Skin of body (tissue), 3 donors: ENCODE measurements at places on chromosomes 5 and 9.

GRCh38 chr9:89379508-89380115 is 61.3 kb downstream of the SECISBP2 start:
- no peak for DNase-seq

DNA sequence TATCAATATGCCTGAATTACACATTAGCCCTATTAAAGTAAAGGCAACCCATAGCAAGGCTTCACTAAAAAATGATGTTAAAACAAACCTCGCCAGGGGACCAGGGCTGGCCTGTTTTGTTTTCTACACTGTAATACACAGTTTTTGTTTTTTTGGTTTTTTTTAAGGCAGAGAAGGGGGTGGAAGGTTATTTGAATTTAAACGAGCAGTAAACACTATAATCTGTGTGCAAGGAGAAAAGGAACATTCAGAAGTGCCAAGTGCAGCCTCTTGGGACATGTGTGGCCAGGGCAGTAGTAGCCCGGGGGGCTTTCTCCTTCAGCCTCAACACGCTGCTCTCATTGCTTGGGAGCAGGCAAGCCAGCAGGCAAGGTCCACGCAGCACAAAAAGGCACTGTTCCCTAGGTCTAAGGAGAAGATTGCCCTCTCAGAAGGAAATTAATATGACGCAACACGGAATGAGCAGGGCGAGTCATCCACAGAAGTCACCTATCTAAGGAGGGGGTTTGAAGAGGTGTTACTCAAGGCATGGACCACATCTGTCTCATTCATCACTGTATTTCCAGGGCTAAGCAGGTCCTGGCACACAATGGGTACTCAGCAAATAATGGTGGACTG is 16.2 kb downstream of the SIL1 start:
- DNase-seq = no peak

DNA sequence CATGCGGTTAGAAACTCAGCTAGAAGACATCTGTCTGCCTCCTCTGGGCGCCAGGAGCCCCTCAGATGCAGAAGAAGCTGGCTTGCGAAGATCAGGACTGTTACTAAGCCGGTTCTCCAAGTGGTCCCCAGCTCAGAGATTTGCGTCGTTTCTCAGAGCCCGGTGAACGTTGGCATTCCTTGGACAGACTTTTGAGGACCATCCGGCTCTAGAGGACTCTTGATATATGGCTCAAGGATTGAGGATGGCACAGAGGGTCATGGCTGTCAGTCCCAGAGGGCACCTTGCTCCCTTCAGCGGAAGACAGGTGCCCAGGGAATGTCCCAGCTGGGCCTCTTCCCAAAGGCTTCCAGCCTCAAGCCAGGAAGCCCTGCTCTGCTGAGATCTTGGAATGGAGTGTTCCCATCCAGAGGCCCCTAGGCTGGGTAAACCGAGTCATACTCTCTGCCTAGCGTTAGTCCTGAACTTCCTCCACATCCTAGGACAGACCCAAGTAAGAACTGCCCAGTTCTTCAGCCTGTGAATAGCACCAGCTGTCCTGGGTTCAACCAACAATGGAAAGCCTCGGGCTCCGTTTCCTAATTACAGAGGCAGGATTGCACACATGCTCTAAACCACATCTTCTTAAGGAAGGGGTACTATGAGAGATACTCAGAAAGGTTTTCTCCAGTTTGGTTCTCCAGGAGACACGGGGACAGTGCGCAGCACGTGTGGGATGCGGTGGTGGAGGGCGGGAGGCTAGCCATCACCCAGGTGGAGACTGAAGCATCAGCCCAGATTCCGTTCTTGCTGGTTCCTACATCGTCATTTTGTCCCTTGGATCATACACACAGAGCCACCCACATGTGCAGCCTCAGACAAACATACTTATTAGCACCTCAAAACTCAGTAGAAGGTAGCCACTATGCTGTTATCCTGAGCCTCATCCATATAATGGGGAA is 51.4 kb downstream of the ZNF354C start:
- DNase-seq = no peak

- DNase-seq = no peak
These were observed 111.9 kb upstream of the FST start for GRCh38 chr5:53368516-53368915.

GRCh38 chr5:14737291-14737690 is 72.8 kb downstream of the OTULIN start:
- no peak for DNase-seq

GRCh38 chr9:116202219-116202912 is 48.8 kb downstream of the PAPPA start:
- DNase-seq = no peak

DNA sequence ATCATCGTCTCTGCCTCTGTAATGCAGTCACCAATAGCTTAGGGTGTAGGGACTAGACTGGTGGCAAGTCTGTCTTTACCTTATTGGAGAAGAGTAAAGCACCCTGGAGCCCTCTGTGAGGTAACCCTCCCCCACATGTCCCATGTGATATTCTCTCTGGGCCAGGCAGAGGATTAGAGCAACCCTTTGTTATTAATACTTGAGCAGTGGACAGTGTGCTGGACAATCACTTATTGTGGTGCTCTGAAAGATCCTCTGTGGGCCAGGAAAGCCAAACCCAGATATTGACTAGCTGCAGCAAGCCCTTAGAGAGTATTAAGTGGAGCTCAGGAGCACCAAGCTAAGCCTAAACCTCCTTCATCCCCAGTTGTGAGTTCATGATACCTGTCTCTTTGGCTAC is 139.7 kb upstream of the RUSC2 start:
- no peak for DNase-seq

DNA sequence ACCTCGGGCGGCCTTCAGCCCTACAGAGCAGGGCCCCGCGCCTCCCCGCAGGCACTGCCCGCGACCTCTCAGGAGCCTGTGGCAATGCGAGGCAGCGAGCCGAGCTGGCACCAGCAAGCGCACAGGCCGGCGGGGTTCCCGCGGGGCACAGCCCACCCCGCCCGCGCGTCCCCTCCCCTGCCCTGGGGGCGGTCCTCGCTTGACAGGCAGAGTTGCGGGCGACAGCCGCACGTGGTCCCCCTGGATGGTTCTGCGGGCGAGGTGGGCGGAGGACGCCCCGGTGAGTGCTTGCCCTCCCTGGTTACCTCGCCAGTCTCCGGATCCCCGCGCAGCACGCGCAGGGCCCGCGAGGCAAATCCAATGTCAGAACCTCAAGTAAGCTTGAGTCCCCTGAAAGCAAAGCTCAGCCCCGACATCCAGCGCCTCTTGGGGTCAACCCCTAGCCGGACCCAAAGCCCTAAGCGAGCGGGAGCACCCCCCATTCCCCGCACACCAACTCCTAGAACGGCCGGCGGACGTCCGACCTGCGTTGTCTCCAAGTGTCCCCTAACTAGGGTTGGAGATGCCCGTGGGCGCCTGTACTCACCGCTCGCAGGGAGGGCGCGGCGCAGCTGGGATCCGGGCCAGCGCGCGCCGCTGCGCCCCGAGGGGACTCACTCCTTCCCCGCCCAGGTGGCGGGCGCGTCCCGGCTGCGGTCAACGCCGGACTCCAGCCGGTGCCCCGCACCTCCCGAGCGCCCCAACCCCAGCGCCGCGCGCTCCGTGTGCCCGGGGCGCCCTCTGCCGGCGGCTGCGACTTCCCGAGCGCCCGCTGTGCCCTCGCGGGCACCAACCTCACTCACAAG is at the start of gene DRD1:
DRD1 (minus strand) TSS at position 123 of the 845 bp plus-strand sequence. CDS start 1,083 bp downstream, outside the sequence.
- no peak for DNase-seq

DNA sequence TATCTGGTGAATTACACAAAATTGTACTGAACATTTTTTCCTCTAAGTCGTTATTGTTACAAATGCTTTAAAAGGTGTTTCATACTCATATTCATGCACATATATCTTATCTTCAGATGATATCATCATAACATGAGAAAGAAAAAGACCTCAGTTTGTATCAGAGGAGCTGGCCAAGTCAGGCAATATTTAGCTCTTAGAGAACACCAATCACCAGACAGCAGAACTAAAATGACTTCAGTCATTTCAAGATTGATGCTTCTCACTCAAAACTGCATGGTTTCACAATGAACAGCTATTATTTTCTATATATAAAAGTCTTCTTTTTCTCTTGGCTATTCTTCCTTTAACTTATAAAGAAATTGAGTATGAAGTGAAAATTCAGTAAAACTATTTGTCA is 44.6 kb downstream of the TSSK1B start:
- DNase-seq = no peak

- DNase-seq = no peak
These were observed 653.8 kb upstream of the RIOK2 start for GRCh38 chr5:97836816-97837215.
